ENCODE measurements at places on chromosomes 16 and 17.

- no peak overlapping the region for H3K27ac ChIP-seq
- H3K4me1 ChIP-seq = peaks cover 16% of the 10 kb centered on the region
- no peak for DNase-seq
- no peak overlapping the region for H3K4me3 ChIP-seq
- H3K36me3 ChIP-seq = no peaks in the 10 kb centered on the region
- H3K27me3 ChIP-seq = no peaks in the 10 kb centered on the region
Measured at GRCh38 chr16:70651524-70651923, 5.2 kb downstream of the IL34 start.

- DNase-seq = no peak
- no peaks in the 10 kb centered on the region for H3K36me3 ChIP-seq
- no peak within 1 kb of the TSS for H3K4me3 ChIP-seq
- no peaks in the 10 kb centered on the region for H3K27me3 ChIP-seq
- no peaks in the 10 kb centered on the region for H3K4me1 ChIP-seq
Measured at GRCh38 chr17:10837921-10838320, at the start of gene PIRT. PIRT (minus strand) TSS chr17:10838087; CDS start chr17:10825645, 12,442 bp downstream.

DNA sequence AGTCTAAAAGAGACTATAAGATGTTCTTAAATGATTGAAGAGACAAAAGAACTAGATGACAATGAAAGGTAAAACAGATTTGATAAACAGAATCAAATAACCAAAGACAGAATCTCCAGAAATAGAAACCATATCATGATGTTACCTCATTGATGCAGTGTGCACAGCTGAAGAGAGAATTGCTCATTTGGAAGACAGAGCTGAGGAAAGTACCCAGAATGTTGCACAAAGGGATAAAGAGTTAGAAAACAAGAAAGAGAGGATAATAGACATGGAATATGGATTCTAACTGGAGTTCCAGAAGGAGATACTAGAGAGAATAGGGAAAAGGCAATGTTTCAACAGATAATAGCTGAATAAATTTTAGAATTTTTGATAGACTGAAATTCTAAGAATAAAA is 47.9 kb downstream of the CYLD start:
- no peaks in the 10 kb centered on the region for H3K4me1 ChIP-seq
- no peak overlapping the region for H3K4me3 ChIP-seq
- peaks cover 37% of the 10 kb centered on the region for H3K36me3 ChIP-seq
- no peak overlapping the region for H3K27ac ChIP-seq
- no peak for DNase-seq

- no peak overlapping the region for H3K27ac ChIP-seq
- no peaks in the 10 kb centered on the region for H3K27me3 ChIP-seq
- no peaks in the 10 kb centered on the region for H3K4me1 ChIP-seq
- H3K4me3 ChIP-seq = no peak overlapping the region
- H3K36me3 ChIP-seq = no peaks in the 10 kb centered on the region
Measured at GRCh38 chr17:63140255-63140654, 174.2 kb downstream of the TANC2 start.

GRCh38 chr16:47026947-47027346 is 53.5 kb upstream of the DNAJA2 start:
- no peak overlapping the region for H3K27ac ChIP-seq
- no peaks in the 10 kb centered on the region for H3K27me3 ChIP-seq
